GM23338 (cell line): ENCODE measurements at places on chromosomes 5 and 9. TPM values are rescaled to one million over a fixed set of nuclear protein-coding genes. Genes with fewer than 3 reads are reported as not detected.

GRCh38 chr9:130660683-130661450, 3.5 kb upstream of the PRDM12 start:
- peak; percentile 87 for DNase-seq
- H3K4me3 ChIP-seq, result peak overlapping the region; percentile 67
- H3K36me3 ChIP-seq, result no peaks in the 10 kb centered on the region
- H3K4me1 ChIP-seq, result peaks cover 20% of the 10 kb centered on the region
- peaks cover 100% of the 10 kb centered on the region for H3K27me3 ChIP-seq
- H3K27ac ChIP-seq, result no peak overlapping the region

DNA sequence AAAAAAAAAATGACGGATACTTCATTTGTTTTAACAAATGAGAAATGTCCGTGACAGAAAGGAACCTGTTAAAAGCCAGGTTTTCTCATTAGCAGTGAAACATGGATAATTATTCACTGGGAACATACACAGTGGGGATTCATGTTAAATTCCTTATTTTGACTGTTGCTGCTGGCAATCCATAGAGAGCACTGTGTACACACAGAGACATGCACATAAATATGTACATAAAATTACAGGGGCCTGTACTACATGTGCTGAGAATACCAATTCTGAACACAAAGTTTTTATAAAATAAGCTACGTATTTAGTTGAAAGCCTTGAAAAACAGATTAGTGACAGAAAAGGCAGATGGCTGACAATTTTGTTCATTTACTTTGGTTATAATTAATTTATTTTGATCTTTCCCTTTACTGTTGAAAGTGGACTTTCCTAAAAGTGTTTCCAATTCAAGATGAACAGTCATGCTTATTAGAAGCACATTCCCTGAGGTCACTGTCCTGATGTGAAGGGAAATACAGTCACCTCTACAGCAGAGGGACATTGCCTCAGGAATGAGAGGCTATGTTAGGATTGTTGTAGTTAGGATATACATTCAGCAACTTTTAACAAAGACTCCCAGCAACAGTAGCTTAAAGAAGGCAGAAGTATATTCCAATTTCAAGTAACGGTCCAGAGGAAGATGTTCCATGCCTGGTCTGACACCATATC, 166.7 kb downstream of the SAXO1 start:
- no peak overlapping the region for H3K27ac ChIP-seq
- no peaks in the 10 kb centered on the region for H3K36me3 ChIP-seq
- no peak overlapping the region for H3K4me3 ChIP-seq
- no peak for DNase-seq

The FAM240B gene
- not detected in 2 replicates for total RNA-seq

DNA sequence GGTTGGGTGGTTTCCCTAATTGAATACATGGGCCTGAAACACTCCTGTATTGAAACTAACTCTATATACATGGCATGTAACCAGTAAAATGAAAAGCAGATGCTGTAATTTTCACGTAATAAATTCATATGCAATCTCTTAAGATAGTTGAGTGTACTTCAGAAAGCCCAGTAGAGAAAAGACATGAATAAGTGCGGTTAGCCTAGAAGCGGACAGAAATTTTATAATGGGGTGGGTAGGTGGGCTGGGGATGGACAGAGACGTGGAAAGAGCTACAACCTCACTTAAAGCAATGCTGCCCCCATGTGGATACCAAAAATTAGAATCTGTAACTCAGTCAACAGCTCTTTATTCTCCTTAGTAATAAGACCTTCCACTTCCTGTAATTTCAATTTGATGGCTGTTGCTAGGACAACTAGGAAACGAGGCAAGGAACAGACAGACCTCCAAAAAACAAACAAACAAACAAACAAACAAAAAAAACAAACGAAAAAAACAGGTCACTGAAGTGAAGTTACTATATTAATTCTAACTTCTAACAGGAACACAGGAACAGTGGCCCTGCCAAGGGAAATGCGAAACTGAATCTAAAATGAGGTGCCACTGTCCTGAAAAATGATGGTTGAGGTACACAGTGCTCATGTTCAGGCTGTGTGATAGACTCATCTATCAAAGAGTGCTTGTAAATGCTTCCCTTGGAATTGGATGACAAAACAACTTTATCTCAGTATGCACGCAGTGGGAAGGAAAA, 103.4 kb upstream of the GNA14 start:
- H3K36me3 ChIP-seq, result no peaks in the 10 kb centered on the region
- no peaks in the 10 kb centered on the region for H3K27me3 ChIP-seq
- H3K27ac ChIP-seq, result no peak overlapping the region
- DNase-seq, result peak; percentile 87
- H3K4me1 ChIP-seq, result no peaks in the 10 kb centered on the region
- H3K4me3 ChIP-seq, result no peak overlapping the region

The AMBP gene
- total RNA-seq, result 1.3 and 4.0 TPM in 2 replicates

GRCh38 chr5:91020065-91020800, 362.9 kb downstream of the ARRDC3 start:
- DNase-seq, result no peak
- no peak overlapping the region for H3K27ac ChIP-seq
- H3K36me3 ChIP-seq, result no peaks in the 10 kb centered on the region
- H3K27me3 ChIP-seq, result no peaks in the 10 kb centered on the region
- peaks cover 4% of the 10 kb centered on the region; the same call in 1 of the 2 replicates for H3K4me1 ChIP-seq

The PCDHGB2 gene
- 5.0 and 5.8 TPM in 2 replicates for total RNA-seq

GRCh38 chr5:73596705-73597328, 29.2 kb upstream of the ARHGEF28 start:
- no peaks in the 10 kb centered on the region for H3K4me1 ChIP-seq
- peak; percentile 88 for DNase-seq
- H3K36me3 ChIP-seq, result no peaks in the 10 kb centered on the region
- no peaks in the 10 kb centered on the region for H3K27me3 ChIP-seq
- no peak overlapping the region for H3K4me3 ChIP-seq

GRCh38 chr9:20744036-20744630, 60.1 kb downstream of the FOCAD start:
- no peaks in the 10 kb centered on the region for H3K36me3 ChIP-seq
- no peak overlapping the region for H3K27ac ChIP-seq
- peaks cover 9% of the 10 kb centered on the region; the same call in 1 of the 2 replicates for H3K4me1 ChIP-seq
- no peak overlapping the region for H3K4me3 ChIP-seq
- no peak for DNase-seq

GRCh38 chr5:179991106-179991505, 80.5 kb downstream of the RNF130 start:
- no peak for DNase-seq
- no peaks in the 10 kb centered on the region for H3K27me3 ChIP-seq
- H3K27ac ChIP-seq, result no peak overlapping the region
- H3K36me3 ChIP-seq, result no peaks in the 10 kb centered on the region; the same call in 1 of the 2 replicates

The CCDC152 gene
- total RNA-seq, result 13.9 and 16.2 TPM in 2 replicates

DNA sequence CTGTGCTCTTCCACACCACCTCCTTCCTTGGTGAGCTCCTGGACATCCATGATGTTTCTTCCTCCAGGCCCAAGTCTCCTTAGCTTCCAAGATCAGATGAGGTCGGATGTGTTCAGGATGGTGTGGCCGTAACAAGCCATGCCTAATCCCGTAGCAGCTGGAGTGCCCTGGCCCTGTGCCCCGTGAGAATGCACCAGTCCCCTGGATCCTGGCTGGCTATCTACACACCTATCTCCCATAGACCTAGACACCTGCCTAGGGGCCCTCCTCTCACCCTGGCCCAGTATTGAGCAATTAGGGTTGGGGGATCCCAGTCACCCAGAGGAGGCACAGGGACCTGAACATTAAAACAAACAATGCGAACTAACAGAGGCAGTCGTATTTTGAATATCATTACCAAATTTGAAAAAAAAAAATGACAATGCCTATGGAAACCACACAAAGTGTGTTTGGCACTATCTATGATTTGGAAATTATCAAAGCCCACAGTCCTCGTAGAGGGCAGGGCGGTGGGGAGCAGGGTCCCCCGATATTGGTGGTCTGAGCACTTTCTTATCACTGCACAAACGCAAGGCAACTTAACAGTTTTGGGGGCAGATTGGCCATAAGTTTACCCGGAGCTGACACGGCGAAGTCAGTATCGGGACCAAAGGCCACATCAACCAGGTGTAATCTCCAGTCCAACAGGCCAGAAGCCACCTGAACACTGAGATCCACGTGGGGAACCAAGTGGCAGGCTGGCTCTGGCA, 13.2 kb downstream of the ENG start:
- no peak for DNase-seq
- no peaks in the 10 kb centered on the region for H3K27me3 ChIP-seq
- no peak overlapping the region for H3K27ac ChIP-seq
- no peaks in the 10 kb centered on the region; the same call in 1 of the 2 replicates for H3K4me1 ChIP-seq
- no peak overlapping the region for H3K4me3 ChIP-seq
- H3K36me3 ChIP-seq, result no peaks in the 10 kb centered on the region

DNA sequence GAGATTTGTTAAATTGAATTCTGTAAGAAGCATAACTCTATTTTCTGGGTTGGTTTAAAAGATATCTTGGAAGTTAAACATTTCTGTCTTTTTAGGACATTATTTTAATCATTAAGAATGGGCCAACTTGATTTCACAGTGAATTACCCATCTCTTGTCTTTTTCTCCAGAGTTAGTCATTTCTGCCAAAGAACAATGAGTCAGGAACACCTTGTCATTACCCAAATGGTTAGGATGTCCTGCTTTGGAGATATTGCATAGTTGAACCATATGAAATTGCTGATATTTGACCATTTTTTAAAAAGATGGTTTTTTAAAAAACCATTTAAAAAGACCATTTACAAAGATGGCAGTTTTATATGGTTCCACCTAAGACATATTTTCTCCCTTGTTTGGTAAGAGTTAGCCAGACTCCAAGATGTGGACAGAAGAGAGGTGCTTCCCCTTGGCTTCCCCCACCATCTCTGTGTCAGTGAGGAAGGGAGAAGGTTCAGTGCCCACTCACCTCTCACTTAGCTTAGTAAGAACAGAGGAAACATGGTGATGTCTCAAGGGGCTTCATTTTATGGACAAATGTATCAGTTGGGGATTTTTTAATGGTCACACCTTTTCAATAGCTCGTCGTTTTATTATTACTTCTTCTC, 103.0 kb downstream of the PCSK1 start:
- H3K36me3 ChIP-seq, result no peaks in the 10 kb centered on the region
- no peaks in the 10 kb centered on the region for H3K4me1 ChIP-seq
- H3K4me3 ChIP-seq, result no peak overlapping the region
- H3K27ac ChIP-seq, result no peak overlapping the region
- no peak for DNase-seq
- H3K27me3 ChIP-seq, result no peaks in the 10 kb centered on the region

The ADRB2 gene
- 1.3 and 1.4 TPM in 2 replicates for total RNA-seq

DNA sequence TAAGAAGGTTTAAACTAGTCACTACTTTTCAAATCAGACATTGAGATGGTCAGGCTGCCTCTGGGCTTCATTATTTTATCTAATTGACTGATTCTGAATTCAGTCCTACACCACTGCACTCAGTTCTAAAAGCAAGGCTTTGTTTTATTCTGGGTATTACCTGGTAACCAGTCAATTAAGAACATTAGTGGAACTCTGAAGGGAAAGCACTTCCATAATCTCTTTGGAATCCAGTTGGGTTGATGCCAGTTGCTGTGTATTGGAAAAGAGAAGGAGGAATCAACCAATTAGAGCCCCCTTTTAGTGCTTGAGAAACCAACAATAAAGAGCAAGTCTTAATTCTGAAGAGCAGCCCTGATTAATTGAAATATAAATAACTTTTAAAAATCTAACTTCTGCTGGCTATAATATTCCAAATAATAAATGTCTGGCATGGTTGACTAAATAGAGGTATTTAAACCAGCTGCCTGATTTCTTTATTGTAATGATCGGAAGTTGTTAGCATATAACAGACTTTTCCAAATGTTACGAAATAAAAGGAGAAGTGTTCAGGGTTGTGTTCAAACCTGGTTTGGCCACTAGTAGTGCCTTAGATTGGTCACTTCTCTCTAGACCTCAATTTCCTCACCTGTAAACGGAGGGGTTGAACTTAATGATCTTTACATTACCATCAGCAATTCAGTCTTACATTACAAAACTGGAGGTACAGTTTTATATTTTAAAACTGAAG, 32.0 kb downstream of the CPEB4 start:
- H3K4me3 ChIP-seq, result no peak overlapping the region
- H3K36me3 ChIP-seq, result no peaks in the 10 kb centered on the region
- no peak for DNase-seq
- 0 out of 2 replicates have a peak overlapping the region, but pooled peaks have one; percentile 4 for H3K27ac ChIP-seq
- peaks cover 58% of the 10 kb centered on the region for H3K4me1 ChIP-seq

The MORN5 gene
- total RNA-seq, result not detected in 2 replicates

GRCh38 chr9:137083394-137084004, 3.3 kb upstream of the MAN1B1 start:
- peaks cover 21% of the 10 kb centered on the region for H3K27me3 ChIP-seq
- no peak overlapping the region for H3K27ac ChIP-seq
- no peak for DNase-seq
- H3K4me3 ChIP-seq, result no peak overlapping the region
- no peaks in the 10 kb centered on the region for H3K36me3 ChIP-seq
- peaks cover 10% of the 10 kb centered on the region for H3K4me1 ChIP-seq

- H3K4me1 ChIP-seq, result peaks cover 50% of the 10 kb centered on the region
- DNase-seq, result peak; percentile 76
- no peak overlapping the region for H3K4me3 ChIP-seq
- no peak overlapping the region for H3K27ac ChIP-seq
- H3K36me3 ChIP-seq, result no peaks in the 10 kb centered on the region
- peaks cover 15% of the 10 kb centered on the region for H3K27me3 ChIP-seq
Measured at GRCh38 chr5:177368869-177369644, 11.3 kb downstream of the RGS14 start.
